Kidney capillary endothelial cell (primary cell): ENCODE measurements at places on chromosomes 3 and 15.
A peak's percentile ranks its signal among the peaks of the same experiment; 100 is the strongest.

GRCh38 chr3:196938576-196938975 lies 3.8 kb downstream of the NCBP2 start:
- DNase-seq, result no peak

GRCh38 chr3:181330257-181330656 lies 340.7 kb upstream of the DNAJC19 start:
- DNase-seq, result no peak

DNA sequence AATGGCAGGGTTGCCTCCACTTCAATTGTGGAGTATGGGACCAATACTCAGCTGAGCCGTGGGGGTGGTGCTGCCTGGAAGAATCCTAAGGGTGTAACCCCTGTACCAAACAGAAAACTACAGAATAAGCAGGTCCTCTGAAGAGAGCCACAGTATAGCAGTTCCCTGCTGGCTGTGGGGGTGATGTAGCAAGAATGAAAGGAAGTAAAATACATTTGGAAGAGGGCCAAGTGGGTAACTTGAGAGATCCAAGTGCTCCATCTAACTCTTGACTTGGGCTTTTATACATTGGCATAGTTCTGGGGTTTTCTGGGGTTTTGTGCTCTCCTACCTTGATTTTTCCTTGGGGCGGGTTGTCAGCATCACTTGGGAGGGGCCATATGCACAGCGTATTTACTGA lies 341.4 kb downstream of the OTOL1 start:
- DNase-seq, result no peak

- DNase-seq, result no peak
Observed at GRCh38 chr15:82530006-82530405, 10.3 kb downstream of the RPS17 start.

DNA sequence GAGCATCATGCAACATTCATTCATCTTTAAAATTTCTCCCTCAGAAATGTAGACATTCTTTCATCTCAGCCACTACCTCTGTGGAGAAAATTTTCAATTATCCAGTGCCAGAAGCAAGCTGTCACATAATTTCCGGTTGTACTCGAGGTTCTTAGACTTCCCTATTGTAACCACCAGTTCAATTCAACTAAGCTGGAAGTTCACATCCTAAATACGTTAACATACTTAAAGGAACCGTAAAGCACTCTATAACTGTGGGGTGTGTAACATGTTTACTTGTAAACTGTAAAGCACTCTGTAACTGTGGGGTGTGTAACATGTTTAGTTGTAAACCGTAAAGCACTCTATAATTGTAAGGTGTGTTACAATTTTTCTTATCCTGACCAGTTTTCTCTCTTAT lies 150.3 kb downstream of the PLCL2 start:
- DNase-seq, result no peak

- DNase-seq, result peak; percentile 23
Observed at GRCh38 chr3:178325330-178325729, 210.9 kb upstream of the KCNMB2 start.

- no peak for DNase-seq
Observed at GRCh38 chr3:184320104-184320445, 5.7 kb downstream of the EIF4G1 start.

DNA sequence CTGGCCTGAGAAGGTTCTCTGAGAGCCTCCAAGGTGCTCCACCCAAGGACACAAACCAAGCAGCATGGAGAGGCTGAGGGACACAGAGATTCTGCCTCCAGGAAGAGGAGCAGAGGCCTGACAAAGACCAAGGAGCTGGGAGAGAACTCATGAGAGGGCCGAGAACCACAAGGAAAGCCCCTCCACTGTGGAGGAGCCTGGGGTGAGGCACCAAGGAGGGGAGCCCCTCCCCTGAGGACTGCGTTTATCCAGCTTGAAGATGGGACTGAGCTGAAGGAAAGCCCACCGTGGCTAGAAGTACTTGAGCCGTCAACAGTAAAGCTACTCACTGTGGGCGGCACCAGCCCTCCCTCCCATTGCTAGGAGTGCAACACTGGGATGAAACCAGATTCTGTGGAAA lies 63.1 kb upstream of the MEF2A start:
- DNase-seq, result no peak

DNA sequence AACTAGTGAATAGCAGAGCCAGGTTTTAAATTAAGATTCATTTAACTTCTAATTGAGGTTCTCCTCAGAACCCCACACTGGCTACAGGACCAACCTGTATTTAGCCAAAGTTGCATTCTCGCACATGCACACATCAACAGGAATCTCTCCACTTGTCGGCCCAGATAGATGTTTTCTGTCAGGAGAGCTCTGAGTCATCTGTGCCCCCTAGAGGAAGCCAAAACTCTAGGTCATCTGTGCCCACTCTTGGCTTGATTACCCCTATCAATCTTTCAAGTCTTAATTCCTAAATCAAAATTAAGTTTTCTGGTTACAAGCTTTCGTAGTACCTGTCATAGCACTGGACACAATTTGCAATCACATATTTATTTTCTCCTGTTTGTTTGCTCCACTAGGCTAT lies 104.9 kb upstream of the EOMES start:
- no peak for DNase-seq

DNA sequence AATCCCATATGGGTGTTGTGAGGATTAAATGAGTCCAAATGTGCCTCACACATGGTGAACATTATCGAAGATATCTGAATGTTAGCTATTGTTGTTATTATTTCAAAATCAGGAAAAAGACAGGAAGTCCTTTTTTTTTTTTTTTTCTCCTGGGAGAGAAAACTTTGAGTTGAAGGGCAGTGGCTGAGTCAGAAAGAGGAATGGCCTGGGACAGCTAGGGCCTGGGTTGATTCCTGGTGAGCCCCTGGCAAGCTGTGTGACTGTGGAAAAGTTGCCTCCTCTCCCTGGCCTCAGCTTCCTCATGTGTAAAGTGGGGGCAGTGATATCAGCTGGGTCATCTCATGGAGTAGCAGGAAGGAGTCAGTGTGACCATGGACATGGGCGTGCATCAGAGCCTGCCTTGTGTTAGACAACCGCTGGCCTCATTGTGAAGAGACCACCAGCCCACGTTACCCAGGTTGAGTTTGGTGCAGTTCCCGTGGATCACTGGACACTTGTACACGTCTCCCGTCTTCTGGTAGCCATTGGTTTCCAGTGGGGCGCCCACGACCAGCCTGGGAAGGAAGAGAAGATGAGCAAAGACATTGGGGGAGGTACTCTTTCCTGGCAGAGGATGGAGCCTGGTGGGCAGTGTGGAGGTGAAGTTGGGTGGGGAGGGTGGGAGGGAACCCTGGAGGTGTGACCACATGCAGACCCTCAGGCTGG lies 63.1 kb downstream of the ITGA11 start:
- DNase-seq, result no peak

DNA sequence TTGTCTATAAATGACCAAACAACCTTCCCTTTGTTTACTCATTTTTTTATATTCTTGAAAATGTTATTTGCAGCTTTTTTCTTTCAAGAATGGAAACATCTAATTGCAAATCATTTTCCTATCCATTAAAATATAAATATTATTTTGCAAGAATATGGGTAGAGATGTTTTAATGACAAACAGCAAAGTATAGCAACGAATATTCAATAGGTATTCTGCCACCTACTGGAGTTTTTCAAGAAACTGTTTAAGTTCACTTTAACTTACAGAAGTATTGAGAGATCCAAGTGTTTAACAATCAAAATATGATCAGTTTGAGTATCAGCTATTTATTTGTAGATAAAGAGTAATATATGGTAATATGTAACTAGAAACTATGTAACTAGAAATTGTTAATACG lies 6.9 kb upstream of the EOGT start:
- no peak for DNase-seq

DNA sequence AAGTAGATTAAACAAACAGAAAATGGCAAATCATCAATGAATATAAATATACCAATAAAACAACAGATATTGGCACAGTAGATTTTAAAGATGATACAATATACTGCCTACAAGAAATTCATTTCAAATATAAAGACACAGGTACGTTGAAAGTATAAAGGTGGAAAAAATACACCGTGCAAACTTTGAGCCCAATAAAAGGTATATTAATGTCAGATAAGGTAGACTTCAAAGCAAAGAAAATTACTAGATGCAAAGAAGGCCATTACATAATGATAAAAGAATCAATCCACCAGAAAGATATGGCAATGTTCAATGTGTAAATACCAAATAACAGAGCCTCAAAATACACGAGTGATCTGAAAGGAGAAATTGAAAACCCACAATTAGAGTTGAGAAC lies 34.3 kb upstream of the VIPR1 start:
- DNase-seq, result no peak

GRCh38 chr3:5428607-5429516 lies 241.4 kb downstream of the EDEM1 start:
- DNase-seq, result peak; percentile 2

- DNase-seq, result no peak
Observed at GRCh38 chr15:99777144-99777543, 43.9 kb upstream of the LYSMD4 start.

DNA sequence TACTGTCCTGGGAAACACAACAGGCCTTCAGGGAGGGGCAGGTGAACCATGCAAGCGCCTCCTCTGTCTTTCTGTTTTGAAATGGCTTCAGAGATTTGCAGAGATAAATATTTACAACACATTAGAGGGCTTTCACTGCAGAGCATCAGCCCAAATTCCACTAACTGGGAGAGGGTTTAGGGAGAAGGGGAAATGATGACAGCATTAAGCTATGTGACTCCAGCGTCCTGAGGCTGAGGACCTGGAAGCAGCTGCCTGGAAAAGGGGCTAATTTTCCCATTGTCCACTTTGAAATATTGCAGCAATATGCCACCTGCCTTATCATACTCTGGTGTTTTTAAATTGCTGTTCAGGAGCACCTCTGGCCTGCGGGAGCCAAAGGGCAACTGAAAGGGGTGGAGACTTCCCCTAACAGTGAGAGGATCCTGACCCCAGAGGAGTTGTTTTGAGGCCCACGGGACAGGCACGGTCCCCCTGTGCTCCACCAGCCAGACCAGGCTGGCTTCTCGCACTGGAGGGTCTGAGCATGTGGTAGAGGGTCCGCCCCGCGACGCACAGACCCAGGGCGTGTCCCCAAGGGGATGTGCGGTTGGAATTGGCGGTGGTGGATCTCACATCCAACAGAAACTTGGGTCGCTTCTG lies 110.6 kb downstream of the XXYLT1 start:
- peak; percentile 94 for DNase-seq

- DNase-seq, result no peak
Observed at GRCh38 chr15:78224023-78224411, 10.3 kb downstream of the ACSBG1 start.

DNA sequence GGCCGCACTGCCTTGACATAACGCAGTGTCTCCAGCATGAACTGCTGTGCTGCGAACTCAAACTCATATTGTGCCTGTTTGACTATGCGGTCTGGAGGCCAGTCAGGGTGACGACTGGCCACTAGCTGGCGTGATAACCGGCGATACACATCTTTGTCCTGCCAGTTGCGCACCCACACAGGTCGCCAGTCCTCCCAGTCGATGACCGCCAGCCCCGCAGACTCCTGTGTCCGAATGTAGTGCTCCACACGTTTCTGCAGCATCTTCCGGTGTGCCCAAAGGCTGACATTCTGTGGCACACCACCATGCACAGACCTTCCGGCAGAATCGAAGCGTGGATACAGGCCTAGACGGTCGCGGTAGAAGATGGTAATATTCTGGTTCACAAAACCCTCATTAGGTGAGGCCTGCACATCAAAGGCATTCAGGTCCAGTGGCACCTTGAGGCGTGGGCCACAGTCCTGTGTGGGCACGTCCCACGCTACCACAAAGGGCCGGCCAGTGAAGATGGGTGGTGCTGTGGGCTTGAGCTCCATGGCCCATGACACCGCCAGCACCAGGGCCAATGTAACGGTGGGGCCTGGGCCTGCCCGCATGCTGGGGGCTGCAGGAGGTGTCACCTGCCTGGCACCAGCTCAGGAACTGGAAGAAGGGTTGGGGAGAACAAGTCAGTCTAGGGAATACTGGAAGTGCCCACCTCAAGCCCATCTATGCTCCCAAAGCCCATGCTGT lies 2.5 kb downstream of the HYAL2 start:
- no peak for DNase-seq

- DNase-seq, result no peak
Observed at GRCh38 chr3:51304230-51304629, 80.9 kb upstream of the MANF start.

- no peak for DNase-seq
Observed at GRCh38 chr3:172257648-172258400, 190.4 kb downstream of the GHSR start.

GRCh38 chr15:48494631-48495030 lies 150.9 kb downstream of the FBN1 start:
- no peak for DNase-seq

- no peak for DNase-seq
Observed at GRCh38 chr15:77285057-77285997, 134.6 kb downstream of the PEAK1 start.

GRCh38 chr3:30551266-30551665 lies 55.1 kb upstream of the TGFBR2 start:
- DNase-seq, result no peak

DNA sequence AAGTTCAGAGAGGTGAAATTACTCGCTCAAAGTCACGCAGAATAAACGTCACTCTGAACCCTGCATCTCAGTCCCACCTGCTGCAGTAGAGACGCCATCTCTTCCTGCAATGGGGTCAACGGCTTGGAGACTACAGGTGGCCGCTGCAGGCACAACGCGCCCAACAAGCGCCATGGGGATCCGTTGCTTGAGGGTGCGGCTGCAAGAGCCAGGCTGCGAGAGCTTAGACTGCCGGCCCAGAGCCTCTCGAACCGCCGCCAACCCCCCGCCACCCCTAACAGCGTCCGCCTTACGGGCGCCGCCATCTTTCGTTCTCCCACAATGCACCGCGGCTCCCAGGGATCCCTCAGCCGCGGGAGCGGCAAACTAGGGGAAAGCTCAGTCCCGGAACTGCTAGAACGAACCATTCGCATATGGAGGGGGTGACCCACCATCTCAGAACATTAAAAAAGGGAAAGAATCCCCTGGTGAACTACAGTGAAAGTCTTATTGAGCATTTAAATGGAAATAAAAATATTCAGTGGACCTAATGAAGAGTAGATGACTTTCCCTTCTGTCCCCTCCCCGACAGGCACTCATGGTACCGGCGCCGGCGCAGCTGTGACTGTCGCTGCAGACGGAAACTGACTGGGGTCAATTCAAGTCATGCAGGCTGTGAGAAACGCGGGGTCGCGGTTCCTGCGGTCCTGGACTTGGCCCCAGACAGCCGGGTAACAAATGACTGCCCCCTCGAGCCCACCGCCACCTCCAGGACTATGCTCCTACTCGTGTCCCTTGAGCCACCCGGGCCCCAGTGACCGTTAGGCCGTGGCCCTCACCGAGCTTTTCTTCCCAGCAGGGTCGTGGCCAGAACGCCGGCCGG lies at the start of the genes MRPL46 and MRPS11:
TSS of gene MRPL46 (minus strand) at position 316 of the 862 bp plus-strand sequence. CDS start at position 305, 11 bp downstream.
TSS of gene MRPS11 (plus strand) at position 636 of the 862 bp plus-strand sequence. CDS start at position 646, 10 bp downstream.
- DNase-seq, result peak; percentile 90

- DNase-seq, result no peak
Observed at GRCh38 chr3:33052671-33053070, 44.3 kb downstream of the GLB1 start.

DNA sequence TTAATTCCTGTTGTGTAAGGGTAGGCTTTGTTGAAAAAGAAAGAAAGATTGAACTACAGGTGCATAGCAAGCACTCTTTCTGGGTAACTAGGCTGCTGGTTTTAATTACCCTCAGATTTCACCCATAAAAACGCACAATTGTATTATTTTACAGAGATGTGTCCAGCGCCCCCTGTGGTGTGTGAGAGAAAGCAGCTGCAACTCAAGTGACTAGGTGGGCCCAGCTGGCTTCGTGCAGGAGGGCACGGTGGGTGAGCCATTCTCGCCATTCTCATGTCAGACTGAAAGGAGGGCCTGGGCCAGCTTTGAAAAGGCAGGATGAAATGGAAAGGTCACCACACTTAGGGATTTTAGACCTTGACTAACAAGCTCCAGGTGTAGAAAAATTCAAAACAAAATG lies 122.6 kb downstream of the LRIG1 start:
- DNase-seq, result no peak

GRCh38 chr3:139691619-139692018 lies 13.8 kb upstream of the NMNAT3 start:
- DNase-seq, result no peak

GRCh38 chr3:136858381-136858780 lies 3.6 kb upstream of the NCK1 start:
- DNase-seq, result no peak
